ENCODE measurements at places on chromosomes 12 and 14.

GRCh38 chr14:75434890-75435248 lies 7.0 kb downstream of the JDP2 start:
- DNase-seq, result no peak

DNA sequence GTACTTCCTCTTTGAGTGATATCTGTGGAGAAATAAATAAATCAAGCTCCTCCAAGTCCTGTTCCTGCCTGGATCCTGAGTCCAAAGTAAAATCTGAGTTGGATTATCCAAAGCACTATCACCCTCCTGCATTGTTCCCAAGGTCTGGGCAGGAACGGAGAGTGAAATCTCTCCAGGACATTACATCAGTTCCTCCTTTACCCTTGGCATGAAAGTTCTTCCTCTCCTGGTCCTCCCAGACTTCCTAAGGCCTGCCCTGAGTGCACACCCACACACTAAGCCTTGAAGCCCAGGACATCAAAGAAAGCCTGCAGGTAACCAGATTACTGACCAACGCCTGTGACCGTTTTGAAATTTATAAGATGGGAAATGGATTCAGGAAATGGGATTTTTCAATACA lies 206.8 kb upstream of the BCL2L14 start:
- no peak for DNase-seq

DNA sequence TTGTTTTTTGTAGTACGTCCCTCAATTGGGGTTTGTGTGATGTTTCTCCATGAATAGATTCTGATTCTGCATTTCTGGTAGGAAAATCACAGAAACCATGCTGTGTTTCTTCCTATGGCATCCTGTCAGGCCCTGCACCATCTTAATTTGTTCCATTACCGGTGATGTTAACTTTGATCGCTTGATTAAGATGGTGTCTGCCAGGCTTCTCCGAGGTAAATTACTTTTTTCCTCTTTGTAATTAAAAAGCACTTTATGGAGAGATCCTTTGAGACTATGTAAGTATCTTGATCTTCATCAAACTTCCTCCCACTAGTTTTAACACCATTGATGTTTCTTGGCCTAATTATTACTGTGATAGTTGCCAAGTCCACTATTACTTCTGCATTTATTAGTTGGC lies 15.0 kb upstream of the KRT7 start:
- no peak for DNase-seq

DNA sequence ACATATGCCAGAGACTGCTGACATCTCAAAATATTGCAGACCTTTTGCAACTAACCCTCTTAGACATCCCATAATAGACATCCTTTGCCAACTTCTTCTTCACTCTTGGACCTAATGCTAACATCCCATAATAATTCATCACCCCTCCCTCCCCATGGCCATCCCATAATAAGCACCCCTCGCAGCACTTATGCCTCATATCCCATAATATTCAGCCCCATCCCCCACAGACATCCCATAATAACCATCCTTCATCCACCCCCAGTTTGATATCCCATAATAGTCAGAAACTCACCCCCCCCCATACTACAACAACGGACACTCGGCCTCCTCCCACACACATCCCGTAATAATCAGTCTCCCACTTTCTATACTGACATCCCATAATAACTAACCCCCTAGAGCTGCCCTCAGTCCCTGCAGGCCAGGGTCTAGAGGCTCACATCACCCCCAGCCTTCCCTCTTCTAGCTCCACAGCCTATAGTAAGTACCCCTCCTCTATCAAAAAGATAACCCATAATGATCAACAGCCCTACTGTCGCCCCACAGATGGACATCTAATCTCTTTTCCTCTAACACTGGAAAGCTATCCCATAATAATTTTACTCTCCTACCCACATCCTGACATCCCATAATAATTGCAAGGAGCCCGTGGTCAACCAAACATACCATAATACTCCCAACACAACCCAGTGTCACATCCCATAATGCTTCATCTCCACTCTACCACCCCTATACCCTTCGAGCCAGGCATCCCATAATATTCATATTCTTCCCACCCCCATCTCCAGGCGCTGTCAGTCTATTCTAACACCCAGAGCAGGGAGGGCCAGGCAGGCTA lies 792 bp upstream of the CHD4 start:
- peak; percentile 35 for DNase-seq

GRCh38 chr14:49134940-49135339 lies 451.2 kb downstream of the RPS29 start:
- DNase-seq, result no peak

- no peak for DNase-seq
Observed at GRCh38 chr12:27528788-27529187, 4.8 kb downstream of the PPFIBP1 start.

DNA sequence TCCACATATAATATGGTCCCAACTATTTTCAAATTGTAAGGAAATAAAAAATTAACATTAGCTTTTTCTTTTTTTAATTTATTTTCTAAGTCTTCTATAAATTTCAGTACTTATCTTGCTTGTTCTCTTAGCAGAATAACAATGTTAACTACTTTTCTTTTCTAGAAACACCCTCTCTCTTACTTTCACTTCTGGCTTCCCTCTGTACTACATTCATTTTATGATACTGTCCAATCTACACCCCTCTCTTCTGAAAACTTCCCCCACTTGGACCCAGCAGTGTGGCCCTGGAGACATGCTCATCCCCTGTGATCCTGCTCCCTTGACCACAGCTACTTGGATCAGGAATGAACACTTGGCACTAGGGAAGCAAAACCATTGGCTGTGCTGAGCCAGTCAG lies 15.7 kb downstream of the SGPP1 start:
- no peak for DNase-seq

GRCh38 chr12:55838361-55838760 lies 4.4 kb downstream of the MMP19 start:
- DNase-seq, result no peak

Measured in bone marrow (tissue), 2 donors.